Right renal pelvis (tissue), 4 donors: ENCODE measurements at places on chromosomes 11 and 22.

DNA sequence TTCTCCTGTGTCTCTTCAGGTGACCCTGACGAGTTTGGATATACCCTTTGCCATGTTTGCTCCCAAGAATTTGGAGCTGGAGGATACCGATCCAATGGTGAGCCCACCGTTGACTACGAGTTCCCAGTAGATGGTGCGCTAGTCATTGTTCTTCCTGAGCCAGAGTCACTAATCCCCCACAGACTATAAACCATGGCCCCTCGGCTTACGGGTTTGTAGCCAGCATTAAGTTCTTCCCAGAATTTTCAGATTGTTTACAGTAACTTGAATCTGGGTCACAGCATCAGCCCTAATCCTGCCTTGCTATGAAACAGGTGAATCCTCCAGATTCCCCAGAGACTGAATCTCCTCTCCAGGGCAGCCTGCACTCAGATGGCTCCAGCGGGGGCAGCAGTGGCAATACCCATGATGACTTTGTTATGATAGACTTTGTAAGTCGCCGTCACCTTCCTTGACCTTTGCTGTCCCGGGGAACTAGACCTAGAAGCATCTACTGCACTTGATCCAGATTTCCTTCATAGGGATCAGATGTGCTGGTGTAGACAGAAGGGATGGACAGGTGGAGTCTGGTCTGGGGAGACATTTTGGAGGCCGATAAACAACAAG lies 31.8 kb downstream of the ARHGAP1 start:
- no peak for DNase-seq

GRCh38 chr22:43996170-43996980 lies 27.7 kb upstream of the PARVB start:
- DNase-seq = peak; percentile 22

DNA sequence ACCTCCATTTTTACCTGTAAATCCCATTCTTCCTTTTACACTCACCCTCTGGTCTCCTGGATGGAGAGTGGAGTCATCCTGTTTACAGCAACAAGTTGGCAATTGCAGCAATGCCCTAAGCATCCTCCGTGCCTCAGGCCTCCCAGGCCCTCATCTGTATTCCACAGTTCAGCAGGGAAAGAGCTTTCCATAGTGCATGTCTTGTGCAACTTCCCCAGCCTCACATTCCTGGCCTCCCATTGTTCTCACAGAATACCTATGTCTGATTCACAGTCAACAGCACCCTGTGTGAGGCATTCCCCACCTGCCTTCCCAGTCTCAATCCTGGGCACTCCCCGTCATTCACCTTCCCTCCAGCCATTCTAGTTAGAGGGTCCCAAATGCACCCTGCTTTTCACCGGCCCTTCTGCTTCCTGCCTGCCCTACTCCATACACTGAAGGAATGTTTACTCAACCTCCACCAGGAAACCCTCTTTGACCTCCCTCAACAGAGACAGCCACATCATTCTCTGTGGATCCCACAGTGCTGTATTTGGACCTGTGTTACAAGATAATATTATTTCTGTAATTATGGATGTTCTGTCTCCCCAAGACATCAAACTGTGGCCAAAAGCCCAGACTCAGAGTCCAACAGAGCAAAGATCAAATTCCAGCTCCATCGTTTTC lies 405.7 kb downstream of the BUD13 start:
- DNase-seq = no peak

DNA sequence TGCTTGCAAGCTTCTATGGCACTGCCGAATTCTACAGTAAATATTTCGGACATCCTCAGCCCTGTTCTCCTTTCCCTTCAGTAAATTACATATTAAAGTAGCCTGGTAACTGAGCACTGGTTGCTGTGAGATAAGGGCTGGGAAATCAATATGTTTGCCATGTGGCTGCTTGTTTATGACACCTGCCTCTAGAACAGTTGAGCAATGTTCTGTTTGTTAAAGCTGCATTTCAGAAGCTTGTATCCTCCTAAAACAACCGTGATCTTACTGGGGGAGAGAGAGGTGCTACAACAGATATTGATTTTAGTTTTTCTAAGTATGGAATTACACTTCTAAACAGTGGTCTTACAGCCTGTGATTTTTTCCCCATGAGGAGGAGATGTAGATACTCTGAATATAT lies 39.4 kb downstream of the ZBTB16 start:
- DNase-seq = no peak

DNA sequence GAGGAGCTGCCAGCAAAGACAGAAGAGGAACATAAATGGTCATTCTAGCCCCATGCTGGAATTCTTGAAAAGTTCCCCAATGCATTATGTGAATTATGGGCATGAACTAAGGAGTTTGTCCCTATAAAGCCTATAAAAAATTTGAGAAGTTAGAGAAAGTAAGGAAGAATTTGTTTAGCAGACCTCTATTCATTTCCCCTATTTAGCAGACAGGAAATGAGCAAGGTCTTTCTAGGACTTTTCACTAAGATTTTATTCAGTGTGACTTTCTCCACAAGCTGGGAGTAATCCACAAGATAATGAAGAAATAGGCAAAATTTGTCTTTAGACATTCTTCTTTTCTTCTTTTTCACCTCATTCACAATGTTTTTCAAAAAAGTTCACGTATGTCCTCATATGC lies 20.0 kb downstream of the PRRG4 start:
- no peak for DNase-seq

GRCh38 chr11:112554586-112554985 lies 293.9 kb upstream of the PLET1 start:
- no peak for DNase-seq

GRCh38 chr22:46758867-46759290 lies 3.6 kb upstream of the TBC1D22A start:
- no peak for DNase-seq

GRCh38 chr11:66189031-66189745 lies 79.3 kb upstream of the RAB1B start:
- DNase-seq = no peak

DNA sequence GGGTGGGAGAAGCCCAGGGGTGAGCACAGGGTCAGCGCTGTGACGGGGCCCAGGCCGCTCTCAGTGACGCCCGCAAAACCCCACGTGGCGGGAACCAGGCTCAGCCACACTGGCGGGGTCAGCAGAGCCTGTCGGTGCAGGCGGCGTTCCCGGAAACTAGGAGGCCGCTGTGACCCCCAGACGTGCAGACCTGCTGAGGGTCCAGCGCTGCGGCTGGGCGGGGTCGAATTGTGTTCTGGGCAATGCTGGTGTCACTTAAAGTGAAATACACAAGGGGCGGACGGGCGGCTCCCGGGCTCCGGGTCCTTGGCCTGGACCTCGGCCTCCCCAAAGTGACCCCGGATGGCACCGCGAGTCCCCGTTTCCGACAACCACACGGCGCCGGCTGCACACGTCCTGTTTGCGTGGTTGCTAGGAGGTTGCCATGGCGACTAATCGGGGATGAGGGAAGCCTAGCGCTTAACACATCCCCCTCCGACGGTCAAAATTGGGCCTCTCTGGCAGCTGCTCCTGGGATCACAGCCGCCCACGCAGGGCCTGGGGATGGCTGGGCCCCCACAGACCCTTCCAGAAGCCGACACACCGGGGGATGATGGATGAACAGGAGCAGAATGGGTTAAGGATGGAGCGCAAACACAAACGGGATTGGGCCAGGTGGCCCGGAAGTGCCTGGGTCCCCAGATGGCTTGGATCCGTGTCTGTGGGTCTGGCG lies 81.7 kb upstream of the PRR5 start:
- DNase-seq = peak; percentile 71

DNA sequence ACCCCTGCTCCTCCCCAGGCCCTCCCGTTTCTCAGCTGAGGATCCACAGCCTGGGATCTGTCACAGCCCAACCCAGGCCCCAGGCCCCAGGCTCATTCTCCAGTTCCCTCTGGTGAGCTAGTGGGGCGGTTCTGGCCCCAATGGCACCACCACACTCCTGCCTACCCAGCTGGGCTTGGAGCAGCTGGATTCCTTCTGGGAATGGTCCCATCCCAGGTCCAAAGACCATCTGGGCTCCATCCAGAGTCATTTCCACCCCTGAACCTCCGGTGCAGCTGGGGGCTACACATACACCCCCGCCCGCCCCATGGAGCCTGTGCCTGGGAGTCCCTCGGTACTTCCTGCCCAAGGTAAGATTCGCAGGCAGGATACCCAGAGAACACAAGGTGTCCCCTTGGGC lies 35.5 kb upstream of the PDGFB start:
- DNase-seq = no peak

- no peak for DNase-seq
These were observed 11.1 kb downstream of the SIPA1 start for GRCh38 chr11:65648997-65649493.

DNA sequence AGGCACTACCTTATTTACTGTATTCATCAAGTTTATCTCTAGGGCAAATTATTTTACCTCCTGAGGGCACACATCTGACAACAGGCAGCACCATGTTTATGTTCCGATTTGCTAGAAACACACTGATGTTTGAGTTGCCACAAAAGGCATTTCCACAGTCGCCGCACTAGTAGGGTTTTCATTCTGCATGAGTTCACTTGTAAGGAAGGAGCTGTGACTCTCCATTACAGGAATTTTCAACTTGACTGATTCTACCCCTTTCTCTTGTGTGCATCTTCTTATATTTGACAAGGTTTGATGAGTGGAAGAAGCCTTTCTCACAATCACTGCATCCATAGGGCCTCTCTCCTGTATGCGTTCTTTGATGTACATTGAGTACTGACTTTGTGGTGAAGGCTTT lies 455.9 kb upstream of the CNTN5 start:
- no peak for DNase-seq

DNA sequence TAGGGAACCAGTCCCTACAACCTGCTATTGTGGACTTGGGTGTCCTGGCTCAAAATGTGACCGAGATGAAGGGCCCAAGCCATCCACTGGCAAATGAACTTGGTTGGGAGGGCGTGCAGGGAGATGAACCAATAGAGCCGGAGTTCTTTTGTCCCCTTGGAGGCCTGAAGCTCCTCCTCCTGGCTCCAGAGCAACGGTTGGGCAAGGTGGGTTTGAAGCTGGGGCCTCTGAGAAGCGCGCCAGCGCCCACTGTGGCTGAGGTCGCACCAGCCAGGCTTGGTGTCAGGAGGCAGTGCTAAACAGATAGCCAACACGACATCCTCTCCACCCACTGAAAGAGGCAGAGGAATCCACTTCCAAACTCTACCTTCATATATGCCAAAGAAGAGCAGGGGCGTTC lies 36.0 kb upstream of the PACSIN2 start:
- no peak for DNase-seq

DNA sequence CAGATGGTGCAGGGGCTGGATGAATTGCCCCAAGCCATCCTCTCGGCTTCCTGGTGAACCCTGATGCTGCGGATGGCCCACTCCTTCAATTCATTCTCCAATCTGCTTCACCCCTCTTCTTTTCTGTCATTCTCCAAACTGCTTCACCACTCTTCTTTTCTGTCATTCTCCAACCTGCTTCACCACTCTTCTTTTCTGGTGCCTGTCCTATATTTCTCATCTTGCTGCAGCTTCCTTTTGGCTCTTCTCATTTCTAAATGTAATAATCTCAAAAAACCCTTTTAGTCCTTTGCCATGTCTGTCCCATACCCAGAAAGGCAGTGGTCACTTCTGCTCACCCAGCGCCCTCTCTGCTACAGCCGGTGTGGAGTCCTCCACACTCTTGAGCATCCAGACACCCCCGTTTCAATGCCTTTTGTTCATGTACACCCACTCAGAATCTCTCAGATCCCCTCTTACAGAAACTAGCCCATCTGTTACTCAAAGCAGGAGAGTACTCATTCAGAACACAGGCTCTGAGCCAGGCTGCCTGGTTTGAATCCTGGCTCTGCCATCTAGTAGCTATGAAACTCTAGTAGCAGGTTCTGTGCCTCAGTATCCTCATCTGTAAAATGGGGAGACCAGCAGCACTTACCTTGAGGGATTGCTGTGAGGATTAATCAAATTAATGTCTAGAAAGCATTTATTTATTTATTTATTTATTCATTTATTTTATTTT lies 14.9 kb downstream of the SERPIND1 start:
- DNase-seq = no peak

DNA sequence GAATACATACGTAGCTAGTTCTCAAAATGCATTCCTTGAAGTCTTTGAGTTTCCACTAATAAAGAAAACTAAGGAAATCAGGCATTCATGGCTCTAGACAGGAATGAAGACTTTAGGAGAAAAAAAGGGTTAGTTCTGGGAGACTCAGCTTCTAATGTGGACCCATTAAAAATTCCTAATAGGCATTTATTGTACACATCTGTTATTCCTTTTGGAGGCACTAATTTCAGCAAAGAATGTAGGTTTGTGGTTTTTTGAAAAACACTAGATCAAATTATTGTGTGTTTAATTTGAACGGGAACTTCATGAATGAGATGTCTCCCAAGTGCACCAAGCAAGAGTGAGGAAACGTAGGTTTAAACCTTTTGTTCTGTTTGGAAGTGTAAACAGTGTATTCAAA lies 42.7 kb downstream of the PARVA start:
- no peak for DNase-seq

DNA sequence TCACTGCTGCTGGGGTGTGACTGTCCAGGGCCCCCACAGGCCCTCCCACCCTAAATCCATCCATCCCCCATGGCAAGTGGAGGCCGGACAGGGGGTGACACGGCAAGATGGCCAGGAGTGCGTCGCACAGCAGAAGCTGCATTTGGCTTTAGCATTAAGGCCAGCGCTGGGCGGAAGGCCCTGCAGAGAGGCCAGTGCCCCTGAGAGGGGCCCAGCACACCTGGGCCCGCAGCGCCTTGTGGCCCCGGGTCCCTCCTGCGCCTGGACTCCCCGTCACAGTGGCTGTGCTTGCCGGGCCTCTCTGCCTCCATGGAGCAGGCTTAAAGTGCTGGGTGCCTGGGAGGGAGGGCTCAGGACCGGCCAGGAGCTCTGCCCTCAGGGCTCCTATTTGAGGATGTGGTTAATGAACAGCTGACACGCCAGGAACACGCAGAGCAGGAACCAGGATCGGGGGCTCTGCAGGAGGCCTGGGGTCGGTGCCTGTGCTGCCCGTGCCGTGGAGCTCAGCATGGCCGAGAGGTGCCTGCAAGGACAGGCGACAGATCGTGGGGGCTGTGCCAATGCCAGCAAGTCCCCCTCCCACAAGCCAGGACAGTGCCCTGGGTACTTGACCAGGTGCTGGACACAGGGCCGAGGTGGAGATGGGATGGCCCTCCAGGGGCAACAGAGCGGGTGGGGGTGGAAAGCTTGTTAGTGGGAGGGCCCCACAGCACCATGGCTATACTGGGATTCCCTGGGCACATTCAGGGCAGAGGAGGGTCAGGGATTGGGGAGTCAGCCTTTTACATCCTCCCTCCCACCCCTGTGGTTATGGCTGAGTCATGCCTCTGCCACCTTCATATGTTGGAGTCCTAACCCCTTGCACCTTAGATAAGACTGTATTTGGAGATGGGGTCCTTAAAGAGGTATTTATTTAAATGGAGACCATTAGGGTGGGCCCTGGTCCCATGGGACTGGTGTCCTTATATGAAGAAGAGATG lies 30.9 kb upstream of the CARS1 start:
- DNase-seq = no peak
